Hepatocyte (in vitro differentiated cells): ENCODE measurements at places on chromosomes 3 and 15. TPM values are rescaled to one million over a fixed set of nuclear protein-coding genes. Genes with fewer than 3 reads are reported as not detected.

GRCh38 chr15:52193791-52194190 lies 2.6 kb upstream of the GNB5 start:
- no peaks in the 10 kb centered on the region for H3K27me3 ChIP-seq
- no peak for DNase-seq
- no peak overlapping the region for H3K27ac ChIP-seq
- H3K36me3 ChIP-seq, result no peaks in the 10 kb centered on the region
- no peaks in the 10 kb centered on the region for H3K4me1 ChIP-seq

The FEZF2 gene
- total RNA-seq, result not detected in 2 replicates

The FANCD2OS gene
- not detected in 2 replicates for total RNA-seq

- DNase-seq, result no peak
- no peaks in the 10 kb centered on the region for H3K36me3 ChIP-seq
Observed at GRCh38 chr3:194570235-194570634, 63.0 kb downstream of the TMEM44 start.

DNA sequence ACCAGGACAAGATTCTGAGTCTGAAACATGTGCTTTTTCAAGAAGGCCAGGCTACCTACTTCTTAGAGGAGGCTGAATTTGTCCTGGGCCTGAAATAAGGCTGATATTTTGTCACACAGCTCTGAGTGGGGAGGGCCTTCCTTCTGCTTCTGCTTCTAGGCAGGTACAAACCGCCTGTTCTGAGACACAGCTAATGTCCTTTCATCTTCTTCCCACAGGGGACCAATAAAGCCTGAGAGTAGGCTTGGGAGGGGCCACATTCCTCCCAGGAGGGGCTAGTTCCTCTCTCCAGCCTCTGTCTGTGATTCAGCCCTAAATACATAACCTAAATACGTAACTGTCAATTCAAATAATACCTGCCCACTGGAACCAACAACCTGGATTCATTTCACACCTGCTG lies 34.8 kb downstream of the CRYGS start:
- H3K27ac ChIP-seq, result no peak overlapping the region
- DNase-seq, result no peak
- H3K4me1 ChIP-seq, result no peaks in the 10 kb centered on the region
- peaks cover 9% of the 10 kb centered on the region for H3K27me3 ChIP-seq
- H3K36me3 ChIP-seq, result no peaks in the 10 kb centered on the region

DNA sequence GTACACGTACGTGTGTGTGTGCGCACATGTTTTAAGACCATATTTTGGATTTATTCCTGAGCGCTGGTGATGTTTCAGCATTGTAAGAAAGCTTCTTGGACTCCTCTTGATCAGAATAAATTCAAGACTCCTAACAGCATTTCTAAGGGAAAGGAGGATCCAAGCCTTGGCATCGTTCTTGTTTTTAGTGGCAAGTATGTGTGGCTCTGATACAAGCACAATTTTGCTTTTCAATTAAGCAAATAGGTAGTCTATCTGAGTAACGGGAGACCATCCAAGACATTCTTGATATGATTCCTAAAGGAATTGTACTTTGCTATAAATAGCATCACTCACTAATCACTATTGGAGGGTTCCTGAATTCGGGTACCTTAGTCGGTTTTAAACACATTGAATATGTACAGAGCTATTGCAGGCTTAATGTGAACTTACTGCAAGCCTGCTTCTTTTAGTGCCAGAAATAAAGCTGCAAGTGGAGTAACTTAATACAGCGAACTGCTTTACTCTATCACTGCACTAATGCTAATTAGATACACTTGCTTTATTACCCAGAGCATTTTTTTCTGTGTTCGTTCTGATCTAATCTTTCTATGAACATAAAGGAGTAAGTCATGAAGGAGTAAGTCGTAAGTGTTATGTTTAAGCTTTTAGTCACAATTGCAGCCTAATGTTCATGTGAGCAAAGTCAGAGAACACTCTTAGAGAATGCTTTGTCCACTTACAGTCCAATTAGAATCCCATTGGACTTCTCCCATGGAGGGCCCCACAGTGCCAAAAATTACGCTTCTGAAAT lies 186.3 kb downstream of the MCTP2 start:
- H3K27ac ChIP-seq, result no peak overlapping the region
- DNase-seq, result no peak
- H3K4me3 ChIP-seq, result no peak overlapping the region
- H3K4me1 ChIP-seq, result peaks cover 17% of the 10 kb centered on the region

DNA sequence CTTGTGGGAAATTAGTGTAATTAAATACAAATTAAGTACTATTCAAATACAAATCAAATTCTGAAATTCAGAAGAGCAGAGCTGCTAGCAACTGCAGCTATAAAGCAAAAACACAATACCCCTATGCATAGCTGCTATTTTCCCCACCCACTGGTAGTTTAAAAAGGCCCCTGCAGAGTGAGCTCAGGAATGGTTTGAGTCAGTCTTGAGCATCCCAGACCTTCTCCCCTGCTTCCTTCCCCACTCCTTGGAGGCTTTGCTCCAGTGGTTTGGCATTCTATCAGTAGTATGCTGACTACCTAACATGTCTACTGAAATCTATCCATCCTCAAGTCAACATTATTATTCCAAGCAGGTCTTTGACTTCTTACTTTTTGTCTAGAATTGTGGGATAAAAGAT lies 53.0 kb downstream of the EFHB start:
- DNase-seq, result no peak
- H3K27ac ChIP-seq, result no peak overlapping the region
- no peaks in the 10 kb centered on the region for H3K27me3 ChIP-seq

- no peaks in the 10 kb centered on the region for H3K36me3 ChIP-seq
- peak; percentile 64 for DNase-seq
- H3K4me3 ChIP-seq, result peak overlapping the region; percentile 99
- peaks cover 10% of the 10 kb centered on the region for H3K4me1 ChIP-seq
- peak overlapping the region; percentile 14 for H3K27ac ChIP-seq
- H3K27me3 ChIP-seq, result no peaks in the 10 kb centered on the region
Observed at GRCh38 chr3:42013691-42014457, 52.0 kb upstream of the ULK4 start.

The UTS2B gene
- 0.07 TPM in 1 of 2 replicates, not detected in the other for total RNA-seq

DNA sequence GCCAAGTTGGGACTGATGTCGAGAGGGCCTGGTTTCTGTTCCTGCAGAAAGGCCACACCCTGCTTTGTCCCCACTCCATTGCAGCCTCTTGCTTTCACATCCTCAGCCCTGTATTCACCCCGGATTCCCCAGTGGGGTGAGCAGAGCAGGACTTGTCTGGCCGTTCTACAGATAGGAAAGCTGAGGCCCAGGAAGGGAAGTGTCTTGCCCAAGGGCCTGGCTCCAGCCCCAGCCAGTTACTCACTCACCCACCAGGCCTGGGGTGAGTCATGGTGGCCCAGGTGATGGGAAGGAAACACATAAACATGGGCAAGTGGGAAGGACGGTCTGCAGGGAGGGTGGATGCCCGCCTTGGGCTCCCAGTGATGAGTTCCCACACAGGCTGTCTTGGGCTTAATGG lies 6.1 kb upstream of the DUSP7 start:
- peak; percentile 46 for DNase-seq
- peaks cover 18% of the 10 kb centered on the region for H3K4me1 ChIP-seq
- no peak overlapping the region for H3K27ac ChIP-seq
- no peak overlapping the region for H3K4me3 ChIP-seq
